ENCODE measurements at places on chromosomes 3 and 15.

GRCh38 chr15:49492830-49493229 lies 69.8 kb downstream of the FGF7 start:
- no peak for DNase-seq

- no peak for DNase-seq
These were observed 27.7 kb downstream of the GRM2 start for GRCh38 chr3:51734572-51734907.

GRCh38 chr3:45163481-45163880 lies 17.3 kb upstream of the CDCP1 start:
- no peak for DNase-seq

DNA sequence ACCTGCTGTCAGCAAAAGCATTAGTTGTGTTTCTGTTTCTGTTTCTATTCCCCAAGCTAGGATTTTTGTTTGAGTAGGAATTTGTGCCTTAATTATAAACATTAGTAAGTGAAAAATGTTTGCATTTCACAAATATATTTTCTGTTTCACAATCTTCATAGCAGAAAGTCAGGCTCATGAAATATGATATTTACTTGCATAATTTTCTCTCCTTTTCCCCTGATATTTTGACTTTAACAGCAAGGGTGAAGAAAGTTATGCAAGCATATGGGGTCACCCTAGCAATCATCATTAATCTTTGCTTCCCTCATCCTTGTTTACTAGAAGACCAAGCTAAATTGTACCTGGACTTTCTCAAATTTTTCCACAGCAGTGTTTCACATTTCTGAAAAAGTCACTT lies 140.3 kb upstream of the SEMA6D start:
- no peak for DNase-seq

DNA sequence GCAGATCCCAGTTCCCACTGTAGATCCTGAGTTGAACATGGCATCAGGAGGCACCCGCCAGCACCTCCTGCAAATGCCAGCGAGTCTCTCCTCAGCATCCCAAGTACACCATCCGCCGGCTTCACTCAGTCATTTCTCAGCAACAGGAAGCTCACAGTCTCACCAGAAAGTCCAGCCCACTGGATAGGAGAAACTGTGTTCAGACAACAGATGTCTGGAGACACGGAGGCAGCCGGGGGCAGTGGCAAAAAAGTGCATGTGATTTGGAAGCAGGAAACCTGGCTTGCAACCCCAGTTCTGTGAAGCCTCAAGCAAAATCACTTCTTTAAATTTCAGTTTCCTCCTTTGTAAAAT lies 68.7 kb downstream of the SRGAP3 start:
- DNase-seq = no peak

GRCh38 chr3:187385296-187385695 lies 17.1 kb downstream of the RTP4 start:
- DNase-seq = no peak

Measured in activated T-helper 1 cell treated with Interleukin-2 at 50 U/mL for 16 hours (primary cell).